ENCODE measurements at places on chromosomes 6 and 20. TPM values are rescaled to one million over a fixed set of nuclear protein-coding genes. Genes with fewer than 3 reads are reported as not detected.

DNA sequence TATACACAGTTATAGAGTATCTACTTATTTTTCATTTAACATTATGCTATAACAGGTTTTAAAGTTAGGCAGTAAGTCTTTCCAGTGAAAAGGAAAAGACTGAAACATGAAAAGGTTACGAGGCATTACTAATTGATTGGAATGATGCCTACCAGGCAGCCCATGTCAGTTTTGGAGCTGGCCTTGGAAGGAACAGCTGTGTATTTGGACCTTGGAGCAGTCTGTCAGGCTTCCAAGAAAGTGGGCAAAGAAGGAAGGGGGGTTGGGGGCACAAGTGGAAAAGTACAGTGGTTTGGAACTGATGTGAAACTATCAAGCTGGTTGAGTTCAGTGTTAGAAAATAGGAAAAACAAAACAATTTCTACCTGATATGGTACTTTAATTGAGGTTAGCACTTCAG, 41.7 kb downstream of the SLC16A10 start:
- H3K4me1 ChIP-seq: peaks cover 5% of the 10 kb centered on the region
- H3K27ac ChIP-seq: no peak overlapping the region
- H3K36me3 ChIP-seq: no peaks in the 10 kb centered on the region

GRCh38 chr20:56859801-56860261, 230.7 kb downstream of the TFAP2C start:
- H3K27ac ChIP-seq: no peak overlapping the region
- peaks cover 16% of the 10 kb centered on the region for H3K4me1 ChIP-seq
- H3K4me3 ChIP-seq: no peak overlapping the region
- no peaks in the 10 kb centered on the region for H3K36me3 ChIP-seq

DNA sequence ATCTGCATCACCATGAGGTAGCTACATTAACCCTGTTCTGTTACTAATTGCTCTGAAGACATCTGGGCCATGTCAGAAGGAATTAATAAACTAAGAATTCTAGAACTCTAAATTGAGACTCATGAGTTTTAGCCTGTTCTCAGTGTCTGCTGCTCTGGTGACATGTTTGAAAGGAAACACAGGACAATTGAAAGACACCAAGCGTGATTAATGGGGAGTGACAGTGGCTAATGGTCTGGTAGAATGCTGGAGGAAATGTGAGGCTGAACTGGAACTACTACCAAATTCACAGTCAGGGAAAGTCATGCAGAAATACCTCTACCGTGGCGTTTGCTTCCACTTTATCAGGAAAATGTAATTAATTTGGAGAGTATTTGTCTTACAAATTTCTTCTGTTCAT, 140.0 kb downstream of the TBC1D7 start:
- H3K27ac ChIP-seq: no peak overlapping the region
- no peaks in the 10 kb centered on the region for H3K27me3 ChIP-seq
- H3K36me3 ChIP-seq: no peaks in the 10 kb centered on the region
- H3K4me1 ChIP-seq: no peaks in the 10 kb centered on the region
- DNase-seq: no peak
- H3K4me3 ChIP-seq: no peak overlapping the region

- H3K27me3 ChIP-seq: no peaks in the 10 kb centered on the region
- H3K36me3 ChIP-seq: no peaks in the 10 kb centered on the region
- DNase-seq: no peak
- no peaks in the 10 kb centered on the region for H3K4me1 ChIP-seq
- H3K4me3 ChIP-seq: no peak overlapping the region
Measured at GRCh38 chr6:137297887-137298286, 78.7 kb upstream of the IFNGR1 start.

- no peaks in the 10 kb centered on the region for H3K36me3 ChIP-seq
- H3K27me3 ChIP-seq: no peaks in the 10 kb centered on the region
- DNase-seq: no peak
- H3K27ac ChIP-seq: no peak overlapping the region
- H3K4me1 ChIP-seq: peaks cover 24% of the 10 kb centered on the region
Measured at GRCh38 chr20:11231742-11232648, 558.2 kb upstream of the JAG1 start.

GRCh38 chr6:149233056-149233715, 84.3 kb upstream of the TAB2 start:
- H3K27me3 ChIP-seq: no peaks in the 10 kb centered on the region
- H3K36me3 ChIP-seq: no peaks in the 10 kb centered on the region
- no peak overlapping the region for H3K4me3 ChIP-seq

DNA sequence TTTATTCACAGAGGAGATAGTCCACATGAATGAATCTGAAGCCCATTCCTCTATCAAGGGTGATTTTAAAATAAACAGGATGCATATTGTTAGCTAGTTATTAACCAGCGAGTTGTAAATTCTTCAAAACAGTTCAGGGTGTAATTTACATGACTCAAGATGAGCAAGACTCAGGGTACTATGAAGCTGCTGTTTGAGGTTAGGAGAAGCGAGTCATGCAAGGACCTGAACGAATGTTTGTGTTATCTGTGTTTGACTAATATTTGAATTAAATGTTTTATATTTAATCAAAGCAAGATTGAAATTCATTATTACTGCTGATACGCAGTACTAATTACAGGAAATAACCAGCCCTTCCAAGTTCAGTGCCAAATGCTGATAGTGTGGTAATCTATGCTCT, 191.1 kb downstream of the SAMD5 start:
- H3K4me3 ChIP-seq: no peak overlapping the region
- no peak overlapping the region for H3K27ac ChIP-seq
- no peak for DNase-seq
- H3K27me3 ChIP-seq: no peaks in the 10 kb centered on the region

DNA sequence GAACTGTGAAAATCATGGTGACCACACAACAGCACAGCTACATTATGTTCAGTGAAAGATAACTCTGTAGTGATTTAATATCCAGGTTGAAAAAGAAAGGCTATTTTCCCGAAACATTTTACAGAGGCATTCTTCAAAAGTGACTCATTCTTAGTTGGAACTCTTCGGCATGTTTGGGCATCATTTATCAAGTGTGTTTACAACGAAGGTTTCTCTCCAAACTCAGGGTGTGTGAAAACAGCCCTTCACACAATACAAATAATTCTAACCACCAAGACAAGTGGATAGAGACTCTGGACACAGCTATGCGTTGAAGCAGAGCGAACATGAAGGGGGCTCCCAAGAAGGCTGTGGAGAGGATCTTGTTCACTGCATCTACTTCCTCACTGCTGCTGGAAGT, 57.6 kb downstream of the CBLN4 start:
- H3K36me3 ChIP-seq: no peaks in the 10 kb centered on the region
- H3K27ac ChIP-seq: no peak overlapping the region
- H3K27me3 ChIP-seq: no peaks in the 10 kb centered on the region
- no peaks in the 10 kb centered on the region for H3K4me1 ChIP-seq
- no peak for DNase-seq

DNA sequence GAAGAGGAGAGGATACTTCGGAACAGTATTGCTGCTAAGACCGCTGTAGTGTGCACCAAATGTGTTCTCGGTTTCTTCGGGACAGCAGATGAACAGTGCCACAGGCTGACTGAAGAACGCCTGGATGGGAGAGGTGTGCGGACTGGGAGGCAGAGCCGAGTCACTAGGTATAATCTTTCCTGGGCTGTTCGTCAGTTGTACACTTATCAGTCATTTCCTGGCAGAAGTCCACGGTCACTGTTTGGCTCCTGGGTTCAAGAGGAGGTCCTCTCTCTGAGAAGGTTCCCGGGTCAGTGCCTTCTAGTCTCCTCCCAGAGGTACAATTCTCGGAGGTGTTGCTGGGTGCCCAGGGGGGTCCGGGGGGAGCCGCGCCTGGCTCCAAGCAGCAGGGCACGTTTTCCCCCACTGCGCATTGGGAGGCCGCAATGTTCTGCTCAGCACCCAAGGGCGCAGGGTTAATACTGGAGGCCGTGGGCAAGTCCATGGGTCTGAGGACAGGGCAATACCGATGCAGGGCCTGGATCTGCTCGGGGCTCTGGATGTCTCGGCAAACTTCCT, 38.1 kb downstream of the GJA10 start:
- no peak overlapping the region for H3K4me3 ChIP-seq
- H3K4me1 ChIP-seq: no peaks in the 10 kb centered on the region
- no peaks in the 10 kb centered on the region for H3K27me3 ChIP-seq
- no peak overlapping the region for H3K27ac ChIP-seq
- no peak for DNase-seq

DNA sequence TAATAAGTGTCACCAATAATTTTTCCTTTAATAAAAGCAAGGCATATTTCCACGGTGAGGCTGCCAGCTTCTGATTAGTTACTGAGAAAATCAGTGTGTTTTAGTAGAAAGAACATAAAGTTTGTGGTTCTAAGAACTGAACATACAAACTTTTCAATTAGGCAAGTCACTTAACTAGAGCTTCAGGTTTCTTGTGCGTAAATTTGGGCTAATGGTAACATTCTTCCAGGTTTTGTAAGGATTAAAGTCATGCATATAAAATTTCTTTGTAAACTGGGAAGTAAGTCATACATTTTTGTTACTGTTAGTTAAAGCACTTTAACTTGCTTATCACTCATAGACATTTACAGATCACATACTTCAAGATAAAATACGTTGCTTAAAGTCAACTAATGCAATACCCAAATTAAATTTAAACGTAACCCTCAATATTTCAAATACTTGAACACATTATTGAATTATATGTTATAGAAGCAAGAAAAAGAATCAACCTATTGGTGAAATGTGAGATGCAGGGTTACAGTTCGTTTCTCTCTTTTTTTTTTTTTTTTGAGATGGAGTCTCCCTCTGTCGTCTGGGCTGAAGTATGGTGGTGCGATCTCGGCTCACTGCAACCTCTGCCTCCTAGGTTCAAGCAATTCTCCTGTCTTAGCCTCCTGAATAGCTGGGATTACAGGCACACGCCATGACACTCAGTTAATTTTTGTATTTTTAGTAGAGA, 327.3 kb upstream of the NOX3 start:
- no peak for DNase-seq
- H3K36me3 ChIP-seq: no peaks in the 10 kb centered on the region
- H3K4me1 ChIP-seq: peaks cover 3% of the 10 kb centered on the region
- no peaks in the 10 kb centered on the region for H3K27me3 ChIP-seq

GRCh38 chr6:6911391-6911790, 196.4 kb upstream of the RREB1 start:
- no peak overlapping the region for H3K27ac ChIP-seq
- H3K27me3 ChIP-seq: no peaks in the 10 kb centered on the region
- no peaks in the 10 kb centered on the region for H3K36me3 ChIP-seq
- DNase-seq: no peak
- H3K4me3 ChIP-seq: no peak overlapping the region

DNA sequence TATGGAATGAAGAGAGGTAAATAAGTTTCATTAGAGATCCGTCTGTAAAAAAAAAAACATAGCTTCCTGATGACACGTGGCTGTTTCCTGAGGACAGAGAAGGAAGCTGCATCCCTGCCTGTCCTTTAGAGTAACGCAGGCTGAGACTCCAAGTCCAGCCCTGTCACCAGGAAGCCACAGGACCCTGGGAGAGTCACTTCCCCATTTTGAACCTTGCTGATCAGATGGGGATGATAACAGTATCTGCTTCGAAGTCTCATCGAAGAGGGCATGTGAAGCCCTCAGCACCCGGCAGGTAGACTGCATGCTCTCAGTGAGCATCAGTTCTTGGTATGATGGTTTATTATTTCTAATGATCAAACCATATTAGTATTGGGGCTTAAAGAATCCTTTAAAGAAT, 139.1 kb upstream of the KCNG1 start:
- peaks cover 39% of the 10 kb centered on the region for H3K27me3 ChIP-seq
- H3K4me1 ChIP-seq: peaks cover 1% of the 10 kb centered on the region
- H3K4me3 ChIP-seq: no peak overlapping the region

- H3K27me3 ChIP-seq: no peaks in the 10 kb centered on the region
- H3K4me1 ChIP-seq: peaks cover 9% of the 10 kb centered on the region
- H3K4me3 ChIP-seq: no peak overlapping the region
- no peak for DNase-seq
- peak overlapping the region; percentile 5 for H3K27ac ChIP-seq
- H3K36me3 ChIP-seq: no peaks in the 10 kb centered on the region
Measured at GRCh38 chr20:52991830-52992229, 19.7 kb downstream of the TSHZ2 start.

GRCh38 chr20:24764027-24764793, 184.9 kb upstream of the CST7 start:
- no peaks in the 10 kb centered on the region for H3K27me3 ChIP-seq
- peaks cover 4% of the 10 kb centered on the region for H3K4me1 ChIP-seq
- no peak overlapping the region for H3K4me3 ChIP-seq
- no peak for DNase-seq
- no peaks in the 10 kb centered on the region for H3K36me3 ChIP-seq
- no peak overlapping the region for H3K27ac ChIP-seq

GRCh38 chr20:19213946-19214490, 1.6 kb downstream of the SLC24A3 start:
- DNase-seq: no peak
- no peak overlapping the region for H3K4me3 ChIP-seq
- H3K27ac ChIP-seq: no peak overlapping the region
- H3K27me3 ChIP-seq: peaks cover 52% of the 10 kb centered on the region
- no peaks in the 10 kb centered on the region for H3K36me3 ChIP-seq

DNA sequence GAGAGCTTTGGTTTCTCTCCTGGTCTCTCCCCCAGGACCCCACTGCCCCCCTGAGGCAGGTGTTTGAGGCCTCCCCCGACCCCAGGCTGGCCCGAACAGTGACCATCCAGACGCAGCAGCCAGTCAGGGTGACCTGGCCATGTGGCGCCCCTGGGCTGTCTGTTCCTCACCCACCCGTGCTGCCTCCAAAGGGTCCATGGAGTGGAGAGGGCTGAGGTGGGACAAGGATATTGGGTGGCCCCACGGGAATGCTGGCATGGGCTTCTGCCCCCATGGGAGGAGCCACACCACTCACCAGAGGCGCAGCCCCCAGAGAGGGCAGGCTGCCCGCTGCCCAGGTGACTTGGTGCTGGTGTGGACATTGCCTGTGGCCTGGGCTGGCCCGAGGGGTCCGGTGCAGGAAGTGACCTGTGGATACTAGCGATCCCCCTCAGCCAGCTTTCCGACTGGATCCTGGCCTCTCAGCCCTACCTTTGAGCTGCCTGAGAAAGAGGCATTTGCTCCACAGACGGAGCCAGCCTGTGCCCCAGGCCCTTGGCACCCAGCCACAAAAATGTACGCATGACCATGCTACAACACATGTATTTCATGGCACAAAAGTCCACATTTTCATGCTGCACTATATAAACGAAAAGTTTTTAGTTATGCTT, 50.8 kb downstream of the BCAS4 start:
- H3K36me3 ChIP-seq: no peaks in the 10 kb centered on the region
- DNase-seq: no peak
- H3K27me3 ChIP-seq: no peaks in the 10 kb centered on the region
- H3K4me3 ChIP-seq: no peak overlapping the region
- H3K4me1 ChIP-seq: peaks cover 5% of the 10 kb centered on the region
- H3K27ac ChIP-seq: no peak overlapping the region

GRCh38 chr6:42471142-42471541, 19.4 kb upstream of the TRERF1 start:
- H3K36me3 ChIP-seq: no peaks in the 10 kb centered on the region
- H3K27me3 ChIP-seq: no peaks in the 10 kb centered on the region
- no peaks in the 10 kb centered on the region for H3K4me1 ChIP-seq
- H3K27ac ChIP-seq: no peak overlapping the region

GRCh38 chr6:122028933-122029522, 370.4 kb upstream of the HSF2 start:
- H3K4me1 ChIP-seq: peaks cover 15% of the 10 kb centered on the region
- H3K27me3 ChIP-seq: no peaks in the 10 kb centered on the region
- no peak for DNase-seq
- no peaks in the 10 kb centered on the region for H3K36me3 ChIP-seq
- no peak overlapping the region for H3K4me3 ChIP-seq

C4A gene
- total RNA-seq: 66.8 TPM

OLIG3 gene
- not detected for total RNA-seq

MUCL3 gene
- total RNA-seq: 0.13 TPM

HLA-E gene
- total RNA-seq: 155 TPM

DPPA5 gene
- not detected for total RNA-seq

TTLL9 gene
- not detected for total RNA-seq

PPP1R16B gene
- total RNA-seq: 0.40 TPM

FITM2 gene
- 6.8 TPM for total RNA-seq

ARMH2 gene
- total RNA-seq: not detected

BHLHE23 gene
- total RNA-seq: not detected

Measured in hepatocyte (in vitro differentiated cells).